ENCODE measurements at places on chromosomes 6 and 20. TPM values are rescaled to one million over a fixed set of nuclear protein-coding genes. Genes with fewer than 3 reads are reported as not detected.

- no peaks in the 10 kb centered on the region for H3K36me3 ChIP-seq
- H3K27me3 ChIP-seq: no peaks in the 10 kb centered on the region
- no peak for DNase-seq
- no peak overlapping the region for H3K4me3 ChIP-seq
- no peak overlapping the region for H3K27ac ChIP-seq
Observed at GRCh38 chr20:49862607-49863200, 50.1 kb downstream of the SLC9A8 start.

DNA sequence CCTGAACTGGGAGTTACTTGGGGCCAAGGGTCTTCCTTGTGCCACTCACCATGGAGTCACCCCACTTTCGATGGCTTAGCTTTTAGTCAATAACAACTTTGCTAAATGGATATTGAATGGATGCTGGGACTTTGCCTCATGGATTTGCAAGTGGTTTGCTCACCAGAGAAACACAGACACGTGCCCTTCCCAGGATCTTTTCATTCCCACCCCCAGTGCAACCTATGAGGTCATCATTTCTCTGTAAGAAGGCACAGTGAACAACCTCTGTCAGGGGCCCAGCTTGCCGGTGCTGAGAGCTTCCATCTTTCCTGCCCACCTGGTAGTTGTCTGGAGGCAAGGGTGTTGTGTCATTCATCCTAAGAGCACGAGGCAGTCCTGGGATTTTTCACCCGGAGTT lies 256.8 kb upstream of the PMEPA1 start:
- H3K4me1 ChIP-seq: peaks cover 4% of the 10 kb centered on the region
- H3K4me3 ChIP-seq: no peak overlapping the region
- no peaks in the 10 kb centered on the region for H3K27me3 ChIP-seq

- no peak overlapping the region for H3K4me3 ChIP-seq
- no peak for DNase-seq
- H3K27me3 ChIP-seq: no peaks in the 10 kb centered on the region
- H3K36me3 ChIP-seq: no peaks in the 10 kb centered on the region
Observed at GRCh38 chr20:48364688-48365421, 462.9 kb downstream of the PREX1 start.

DNA sequence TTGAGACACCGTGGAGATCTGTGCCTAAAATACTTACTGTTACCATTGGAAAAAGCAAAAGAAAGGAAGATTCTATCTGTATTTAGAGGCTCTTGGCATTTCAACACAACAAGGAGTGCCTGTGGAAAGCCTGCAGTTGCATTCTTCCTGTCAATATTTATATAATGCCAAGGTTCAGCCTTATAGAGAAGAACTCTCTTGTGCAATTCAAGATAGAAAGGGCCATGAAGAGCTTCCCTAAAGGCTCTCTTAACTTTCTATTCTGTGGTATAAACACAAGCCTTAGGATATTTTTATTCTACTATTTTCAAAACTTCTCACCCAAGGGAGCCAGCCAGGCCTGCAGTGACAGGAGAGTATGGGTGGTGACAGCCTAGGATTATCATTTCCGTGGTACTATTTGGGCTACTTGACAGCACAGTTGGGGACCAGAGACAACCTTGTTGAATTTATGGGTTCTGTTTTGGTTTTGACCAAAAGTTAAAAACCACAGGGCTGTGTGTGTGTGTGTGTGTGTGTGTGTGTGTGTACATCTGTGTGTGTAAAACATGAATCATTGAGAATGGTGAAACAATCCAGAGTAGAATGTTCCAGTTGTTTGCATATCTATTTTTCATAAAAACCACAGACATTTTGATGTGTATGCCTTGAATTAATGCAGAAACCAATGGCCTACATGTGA lies 700.9 kb upstream of the SLC35B3 start:
- H3K27ac ChIP-seq: no peak overlapping the region
- H3K4me1 ChIP-seq: peaks cover 4% of the 10 kb centered on the region
- H3K27me3 ChIP-seq: no peaks in the 10 kb centered on the region
- no peak for DNase-seq
- H3K36me3 ChIP-seq: no peaks in the 10 kb centered on the region

- no peak overlapping the region for H3K27ac ChIP-seq
- DNase-seq: no peak
- no peaks in the 10 kb centered on the region for H3K27me3 ChIP-seq
Observed at GRCh38 chr20:8930726-8931125, 138.2 kb upstream of the PLCB4 start.

- no peak overlapping the region for H3K4me3 ChIP-seq
- peaks cover 8% of the 10 kb centered on the region for H3K4me1 ChIP-seq
- no peak overlapping the region for H3K27ac ChIP-seq
- no peaks in the 10 kb centered on the region for H3K27me3 ChIP-seq
Observed at GRCh38 chr6:36826520-36827227, 12.6 kb downstream of the CPNE5 start.

DNA sequence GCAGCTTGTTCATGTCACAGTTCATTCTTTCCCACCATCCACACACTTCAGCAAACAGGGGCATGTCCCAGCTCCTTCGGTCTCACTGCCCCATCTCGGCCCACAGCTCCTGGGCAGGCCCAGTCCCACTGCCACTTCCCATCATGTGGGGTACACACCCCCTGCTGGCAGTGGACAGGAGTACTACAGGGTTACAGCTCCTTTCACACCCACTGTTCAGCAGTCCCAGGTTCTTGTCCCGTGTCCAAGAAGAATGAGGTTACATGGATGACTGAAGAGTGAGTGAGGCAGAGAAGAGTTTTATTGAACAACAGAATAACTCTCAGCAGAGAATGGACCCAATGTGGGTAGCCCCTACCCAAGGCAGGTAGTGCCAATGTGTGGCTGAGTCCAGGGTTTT lies 77.8 kb upstream of the SMLR1 start:
- H3K4me3 ChIP-seq: no peak overlapping the region
- H3K27me3 ChIP-seq: no peaks in the 10 kb centered on the region
- no peaks in the 10 kb centered on the region for H3K36me3 ChIP-seq
- no peak overlapping the region for H3K27ac ChIP-seq
- no peaks in the 10 kb centered on the region for H3K4me1 ChIP-seq

- no peaks in the 10 kb centered on the region for H3K36me3 ChIP-seq
- peak; percentile 20 for DNase-seq
- no peak overlapping the region for H3K4me3 ChIP-seq
- H3K4me1 ChIP-seq: no peaks in the 10 kb centered on the region
- no peaks in the 10 kb centered on the region for H3K27me3 ChIP-seq
Observed at GRCh38 chr6:170152124-170152926, 138.6 kb downstream of the DLL1 start.

- no peaks in the 10 kb centered on the region for H3K36me3 ChIP-seq
- H3K27ac ChIP-seq: no peak overlapping the region
- no peak overlapping the region for H3K4me3 ChIP-seq
- H3K27me3 ChIP-seq: no peaks in the 10 kb centered on the region
Observed at GRCh38 chr20:731891-732560, 36.3 kb downstream of the SLC52A3 start.

DNA sequence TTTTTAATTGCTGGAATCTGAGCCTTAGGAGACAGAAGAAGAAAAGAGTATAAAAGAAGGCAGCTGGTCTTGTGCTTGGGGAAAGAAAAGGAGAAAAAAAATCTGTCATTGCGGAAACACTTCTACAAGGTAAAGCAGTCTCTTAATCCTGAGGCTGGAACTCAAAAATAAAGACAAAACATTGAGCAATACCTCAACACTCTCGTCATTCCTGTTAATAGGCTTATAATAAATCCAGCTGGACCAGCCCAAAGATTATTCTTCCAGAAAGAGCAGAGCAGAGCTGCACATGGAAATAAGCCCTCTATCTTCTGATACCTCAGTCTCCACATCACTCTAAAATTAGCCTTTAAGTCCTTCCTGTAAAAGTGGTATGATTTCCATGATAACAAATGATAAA lies 62.0 kb upstream of the HIVEP1 start:
- DNase-seq: no peak
- no peaks in the 10 kb centered on the region for H3K4me1 ChIP-seq
- H3K27me3 ChIP-seq: no peaks in the 10 kb centered on the region
- no peak overlapping the region for H3K4me3 ChIP-seq
- no peak overlapping the region for H3K27ac ChIP-seq
- no peaks in the 10 kb centered on the region for H3K36me3 ChIP-seq

DNA sequence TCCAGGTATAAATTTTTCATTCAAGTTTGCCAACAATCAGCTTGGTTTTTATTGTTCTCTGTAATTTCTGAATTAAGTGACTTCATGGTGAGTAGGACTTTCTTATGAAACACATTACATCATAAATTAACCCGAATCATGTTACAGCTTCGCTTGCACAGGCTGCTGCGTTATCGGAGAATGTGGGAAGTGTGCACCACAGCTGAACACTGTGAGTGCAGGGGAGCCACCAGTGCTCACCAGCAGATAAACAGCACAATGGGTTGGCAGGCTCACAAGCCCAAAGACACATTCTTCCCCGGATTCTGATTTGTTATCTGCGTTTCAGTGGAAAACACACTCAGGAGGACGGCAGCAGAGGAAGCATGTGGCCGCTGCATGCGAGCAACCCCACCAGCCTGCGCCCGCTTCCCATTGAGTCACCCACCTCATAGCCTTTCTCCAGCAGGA lies 121.1 kb downstream of the GMDS start:
- no peak overlapping the region for H3K27ac ChIP-seq
- H3K4me1 ChIP-seq: no peaks in the 10 kb centered on the region
- H3K27me3 ChIP-seq: no peaks in the 10 kb centered on the region
- no peak overlapping the region for H3K4me3 ChIP-seq
- no peak for DNase-seq

- H3K4me1 ChIP-seq: no peaks in the 10 kb centered on the region
- no peak for DNase-seq
- no peaks in the 10 kb centered on the region for H3K36me3 ChIP-seq
- no peak within 1 kb of the TSS for H3K27ac ChIP-seq
- no peak within 1 kb of the TSS for H3K4me3 ChIP-seq
Observed at GRCh38 chr20:57620274-57620990, at the start of gene ZBP1. Gene ZBP1, minus strand, starts transcription at chr20:57620426. Its CDS starts 131 bp downstream, at chr20:57620295.

DNA sequence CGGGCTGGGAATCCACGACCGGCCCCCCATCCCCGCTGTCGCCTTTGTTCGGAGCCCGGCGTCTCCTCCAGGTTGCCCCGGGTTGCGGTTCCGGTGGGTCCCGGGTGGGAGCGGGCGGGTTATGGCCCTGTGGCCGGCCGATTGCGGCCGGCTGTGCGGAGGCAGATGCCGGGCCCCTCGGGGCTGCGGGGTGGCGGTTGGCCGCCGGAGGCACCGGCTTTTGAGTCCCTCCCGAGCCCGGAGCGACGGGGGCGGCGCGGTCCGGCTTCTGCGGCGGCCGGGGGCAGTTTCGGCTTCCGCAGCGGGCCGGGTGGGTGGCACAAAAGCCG lies 431 bp downstream of the LOC128125822 start:
- no peak for DNase-seq
- H3K36me3 ChIP-seq: no peaks in the 10 kb centered on the region
- no peaks in the 10 kb centered on the region for H3K4me1 ChIP-seq
- peak overlapping the region; percentile 96 for H3K4me3 ChIP-seq
- H3K27me3 ChIP-seq: no peaks in the 10 kb centered on the region
- H3K27ac ChIP-seq: peak overlapping the region; percentile 100

DNA sequence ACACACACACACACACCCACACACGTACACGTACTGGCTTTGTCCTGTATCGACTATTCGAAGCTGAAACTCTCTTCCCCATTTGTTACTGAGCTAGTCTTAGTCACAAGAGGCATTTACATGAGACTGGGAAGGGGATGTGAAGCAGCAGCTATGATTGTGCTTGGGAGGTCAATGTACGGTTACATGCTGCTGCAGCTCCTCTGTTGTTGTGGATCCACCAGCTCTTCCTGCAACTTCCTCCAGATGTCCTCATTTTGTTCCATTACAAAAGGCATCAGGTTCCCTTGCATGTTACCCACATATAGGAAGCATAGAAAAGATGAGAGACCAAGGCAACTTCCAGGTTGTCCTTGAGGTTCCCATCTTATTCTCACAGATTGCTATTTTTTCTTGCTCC lies 612.4 kb upstream of the IMPG1 start:
- H3K27ac ChIP-seq: no peak overlapping the region
- no peaks in the 10 kb centered on the region for H3K27me3 ChIP-seq
- no peaks in the 10 kb centered on the region for H3K36me3 ChIP-seq
- H3K4me1 ChIP-seq: no peaks in the 10 kb centered on the region

- DNase-seq: no peak
- H3K36me3 ChIP-seq: no peaks in the 10 kb centered on the region
- no peaks in the 10 kb centered on the region for H3K4me1 ChIP-seq
- no peak overlapping the region for H3K27ac ChIP-seq
- no peaks in the 10 kb centered on the region for H3K27me3 ChIP-seq
Observed at GRCh38 chr20:40843251-40843650, 154.2 kb upstream of the MAFB start.

DNA sequence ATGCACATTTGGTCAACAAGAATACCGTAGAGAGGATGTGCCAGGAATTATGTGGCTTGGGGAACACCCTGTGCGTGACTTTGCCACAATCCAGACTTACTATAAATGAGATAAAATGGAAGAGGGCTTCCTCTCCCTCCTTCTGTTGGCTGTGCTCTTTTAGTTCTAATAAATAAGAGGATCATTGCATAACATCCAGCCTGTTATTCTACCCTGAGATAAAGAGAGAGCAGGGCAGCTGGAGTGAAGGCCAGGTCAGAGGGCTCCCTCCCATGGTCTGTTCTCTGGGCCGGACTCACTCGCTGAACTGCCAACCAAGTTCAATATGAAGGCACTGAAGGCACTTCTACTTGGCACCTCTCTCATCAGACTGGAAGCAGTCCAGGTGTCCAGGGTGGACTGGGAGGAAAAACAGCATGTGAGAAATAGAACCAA lies 91.7 kb downstream of the MTFR2 start:
- DNase-seq: peak; percentile 78
- no peak overlapping the region for H3K27ac ChIP-seq
- no peaks in the 10 kb centered on the region for H3K27me3 ChIP-seq
- peaks cover 18% of the 10 kb centered on the region for H3K4me1 ChIP-seq
- no peak overlapping the region for H3K4me3 ChIP-seq

- peaks cover 9% of the 10 kb centered on the region for H3K4me1 ChIP-seq
- H3K36me3 ChIP-seq: no peaks in the 10 kb centered on the region
- no peaks in the 10 kb centered on the region for H3K27me3 ChIP-seq
- H3K4me3 ChIP-seq: no peak overlapping the region
- DNase-seq: no peak
Observed at GRCh38 chr6:136552054-136552453, 1.8 kb upstream of the MAP7 start.

- H3K4me3 ChIP-seq: no peak overlapping the region
- no peaks in the 10 kb centered on the region for H3K4me1 ChIP-seq
- H3K36me3 ChIP-seq: no peaks in the 10 kb centered on the region
- DNase-seq: no peak
- no peak overlapping the region for H3K27ac ChIP-seq
Observed at GRCh38 chr6:105259913-105260889, 80.4 kb upstream of the POPDC3 start.

- H3K36me3 ChIP-seq: no peaks in the 10 kb centered on the region
- H3K27ac ChIP-seq: no peak overlapping the region
- H3K4me3 ChIP-seq: no peak overlapping the region
- H3K27me3 ChIP-seq: no peaks in the 10 kb centered on the region
Observed at GRCh38 chr20:18276821-18277220, 11.5 kb upstream of the ZNF133 start.

- no peaks in the 10 kb centered on the region for H3K27me3 ChIP-seq
- DNase-seq: no peak
- no peak overlapping the region for H3K27ac ChIP-seq
- no peak overlapping the region for H3K4me3 ChIP-seq
Observed at GRCh38 chr20:34927736-34928135, 27.9 kb downstream of the GSS start.

GPX5 gene
- not detected for total RNA-seq

SLC22A2 gene
- total RNA-seq: not detected

PAK1IP1 gene
- 13.7 TPM for total RNA-seq

MMP24 gene
- total RNA-seq: 1.2 TPM

IPCEF1 gene
- 2.9 TPM for total RNA-seq

PAX1 gene
- total RNA-seq: not detected

CPXM1 gene
- total RNA-seq: 50.8 TPM

KPNA5 gene
- total RNA-seq: 36.9 TPM

Data from ovary (tissue), 10 donors.